Stomach (tissue), 19 donors: ENCODE measurements at places on chromosomes 3 and 15. TPM values are rescaled to one million over a fixed set of nuclear protein-coding genes. Genes with fewer than 3 reads are reported as not detected.

GRCh38 chr3:71061581-71061980 is 521.9 kb downstream of the FOXP1 start:
- no peak for DNase-seq

The NRROS gene
- 1.5 TPM for total RNA-seq

- no peak for DNase-seq
Measured at GRCh38 chr3:59404851-59405250, 355.0 kb upstream of the CFAP20DC start.

GRCh38 chr3:188152660-188153436 is 1.1 kb upstream of the LPP start:
- DNase-seq = peak; percentile 49
